Eye (tissue), 1 donor: ENCODE measurements at places on chromosomes 6 and 20.

DNA sequence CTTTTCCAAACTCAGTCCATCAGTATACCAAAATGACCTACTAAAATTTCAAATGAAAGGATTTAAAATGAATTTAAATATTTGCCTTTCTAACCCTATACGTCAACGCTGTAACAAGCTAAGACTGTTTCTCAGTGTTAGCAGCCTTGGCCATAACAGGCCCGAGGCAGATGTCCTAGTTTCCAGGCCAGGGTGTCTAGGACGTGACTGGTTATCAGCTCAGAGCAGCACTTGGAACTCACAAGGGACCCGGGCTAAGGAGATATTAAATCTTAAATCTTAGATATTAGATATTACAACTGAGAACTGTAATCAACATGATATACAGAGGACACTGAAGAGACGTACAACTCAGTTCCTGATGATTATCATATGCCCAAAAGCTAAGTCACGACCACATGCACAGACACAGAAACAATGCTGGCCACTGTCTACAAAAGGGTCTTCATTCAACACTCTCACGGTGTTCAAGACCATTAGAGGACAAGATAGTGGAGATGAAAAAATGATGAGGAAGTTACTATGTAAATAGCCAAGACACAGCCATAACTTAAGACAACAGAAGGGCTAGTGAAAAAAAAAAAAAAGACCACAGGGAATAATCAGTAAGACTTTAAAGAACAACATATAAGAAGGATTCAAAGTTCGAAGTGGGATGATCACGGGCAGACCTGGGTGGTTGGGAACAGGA is at the start of gene CLDN20:
Gene CLDN20 (plus strand): TSS at position 641 of the 691 bp plus-strand sequence. CDS start 11,707 bp downstream, outside the sequence.
- DNase-seq = no peak

DNA sequence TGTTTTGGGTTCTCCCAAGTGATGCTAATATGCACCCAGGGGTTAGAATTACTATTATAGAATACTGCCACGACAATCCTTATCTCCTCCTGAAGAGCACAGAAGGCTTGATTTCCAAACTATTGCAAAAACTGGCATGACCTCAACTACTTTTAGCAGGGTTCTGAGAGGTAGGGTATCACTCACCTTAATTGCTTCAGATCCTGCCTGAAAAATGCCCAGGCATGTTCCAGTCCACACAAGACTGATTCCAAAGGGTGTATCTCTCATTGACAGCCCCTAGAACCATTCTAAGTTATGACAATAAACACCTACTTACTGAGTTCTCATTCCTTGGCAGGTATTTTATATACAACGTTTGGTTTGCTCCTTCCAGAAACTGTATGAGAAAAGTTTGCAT is 5.0 kb upstream of the DSE start:
- DNase-seq = no peak

GRCh38 chr6:11121851-11122250 is 10.3 kb upstream of the ERVFRD-1 start:
- no peak for DNase-seq

DNA sequence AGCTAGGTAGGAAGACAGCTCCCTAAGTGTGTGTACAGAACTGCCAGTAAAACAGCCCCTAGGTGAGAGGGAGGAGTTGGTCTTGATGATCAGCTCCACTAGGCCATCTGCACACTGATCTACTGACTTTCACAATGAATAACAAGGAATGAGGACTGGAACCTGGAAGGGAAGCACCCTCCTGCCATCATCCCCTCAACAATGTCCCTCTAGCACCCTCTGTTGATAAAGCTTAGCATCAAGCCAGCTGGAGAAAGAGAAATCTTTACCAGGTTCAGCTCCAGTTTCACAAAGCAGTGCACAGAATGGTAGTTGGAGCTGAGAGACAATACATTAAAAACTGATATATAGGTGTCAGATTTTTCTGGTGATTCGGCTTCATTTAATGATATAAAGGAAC is 57.2 kb upstream of the IRAK1BP1 start:
- DNase-seq = peak; percentile 75

DNA sequence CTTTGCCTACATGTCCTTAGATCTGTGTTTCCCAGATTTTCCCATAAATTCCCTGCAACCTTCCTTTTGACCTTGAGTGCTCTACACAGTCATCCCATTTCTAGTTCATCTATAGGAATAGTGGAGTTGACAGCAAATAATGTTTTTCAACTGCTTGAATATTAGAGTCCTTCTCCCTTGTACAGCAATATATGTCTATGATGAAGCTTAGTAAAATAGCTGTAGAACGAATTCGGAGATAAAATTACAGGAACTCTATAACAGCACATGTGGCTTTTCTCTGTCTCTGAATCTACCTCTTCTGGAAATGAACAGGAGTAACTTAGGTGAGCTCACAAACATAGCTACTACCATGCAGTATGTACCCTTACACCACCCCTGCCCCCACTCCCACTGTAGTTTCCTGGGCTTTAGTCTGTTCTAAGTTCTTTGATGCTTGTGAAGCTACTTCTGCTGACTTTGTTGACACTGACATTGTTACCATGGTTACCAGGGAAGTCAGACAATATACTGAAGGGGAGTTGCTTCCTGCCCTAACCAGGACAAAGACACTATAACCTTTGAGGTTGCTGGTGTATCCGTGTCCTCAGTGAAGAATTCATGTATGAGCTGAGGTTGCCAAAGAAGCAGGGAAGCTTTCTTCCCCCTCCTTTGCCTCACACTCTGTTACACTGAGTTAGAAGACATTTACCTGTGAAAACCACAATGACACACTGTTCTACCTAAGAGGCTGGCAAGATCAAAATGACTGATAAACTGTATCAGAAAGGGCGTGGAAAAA is 35.8 kb upstream of the SHLD1 start:
- no peak for DNase-seq

- DNase-seq = no peak
These were observed 434.0 kb upstream of the JARID2 start for GRCh38 chr6:14811775-14812428.
